A673 (cell line): ENCODE measurements at places on chromosomes 2 and 18. TPM values are rescaled to one million over a fixed set of nuclear protein-coding genes. Genes with fewer than 3 reads are reported as not detected.

COL4A3 gene
- total RNA-seq, result not detected in 2 replicates

KLHL41 gene
- total RNA-seq, result 0.34 and 0.63 TPM in 2 replicates

- no peaks in the 10 kb centered on the region for H3K4me1 ChIP-seq
- no peaks in the 10 kb centered on the region for H3K36me3 ChIP-seq
- no peak overlapping the region for H3K4me3 ChIP-seq
- H3K27ac ChIP-seq, result no peak overlapping the region
- DNase-seq, result peak; percentile 2
- no peaks in the 10 kb centered on the region for H3K27me3 ChIP-seq
Measured at GRCh38 chr2:83196225-83196624, 1262.9 kb downstream of the SUCLG1 start.

GRCh38 chr18:45728336-45729010 is 4.5 kb downstream of the SLC14A1 start:
- no peaks in the 10 kb centered on the region for H3K36me3 ChIP-seq
- H3K27ac ChIP-seq, result no peak overlapping the region
- H3K27me3 ChIP-seq, result peaks cover 14% of the 10 kb centered on the region
- no peaks in the 10 kb centered on the region for H3K4me1 ChIP-seq
- DNase-seq, result no peak
- no peak overlapping the region for H3K4me3 ChIP-seq

- H3K27ac ChIP-seq, result no peak overlapping the region
- DNase-seq, result no peak
- H3K36me3 ChIP-seq, result no peaks in the 10 kb centered on the region
- no peaks in the 10 kb centered on the region for H3K27me3 ChIP-seq
- no peak overlapping the region for H3K4me3 ChIP-seq
- H3K4me1 ChIP-seq, result no peaks in the 10 kb centered on the region
Measured at GRCh38 chr2:16012626-16013358, 72.4 kb downstream of the MYCN start.

GRCh38 chr2:65436169-65436823 is 3.9 kb upstream of the SPRED2 start:
- peak overlapping the region; percentile 95 for H3K27ac ChIP-seq
- H3K27me3 ChIP-seq, result no peaks in the 10 kb centered on the region
